Stimulated activated CD4-positive, alpha-beta T cell treated with anti-CD3 and anti-CD28 coated beads, Interleukin-1b, Interleukin-23, amount 100 ng/mL, for 4 hours (primary cell): ENCODE measurements at places on chromosomes 1 and 21.

GRCh38 chr1:9654834-9655723, 3.5 kb downstream of the PIK3CD start:
- peak; percentile 40 for DNase-seq

DNA sequence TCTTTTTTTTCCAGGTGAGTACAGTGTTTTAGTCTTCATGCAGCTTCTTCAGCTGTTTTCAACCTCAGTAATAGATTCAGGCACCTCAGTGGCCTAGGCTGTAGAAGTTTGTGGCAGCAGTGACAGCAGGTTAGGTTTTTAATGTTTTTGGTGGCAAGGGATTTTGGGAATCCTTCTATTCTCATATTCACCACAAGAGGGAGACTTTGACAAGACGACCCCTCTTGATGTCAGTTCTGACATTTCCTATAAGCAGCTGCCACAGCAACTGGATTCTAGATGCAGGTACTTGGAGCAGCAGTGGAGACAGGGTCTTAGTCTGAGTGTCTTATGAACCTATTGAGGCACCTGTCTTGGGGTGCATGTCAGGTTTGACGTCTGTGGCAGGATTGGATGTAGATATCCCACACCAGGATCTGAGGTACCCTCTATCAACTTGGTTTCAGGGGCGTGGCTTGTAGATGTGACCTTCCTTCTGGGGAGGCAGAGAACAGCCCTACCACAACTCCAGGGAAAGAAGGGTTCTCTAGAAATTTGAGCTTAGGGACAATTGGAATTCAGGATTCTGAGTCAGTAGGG, 1104.2 kb upstream of the TMPRSS15 start:
- DNase-seq: no peak

GRCh38 chr1:23574265-23574754, 15.0 kb upstream of the ID3 start:
- DNase-seq: no peak

DNA sequence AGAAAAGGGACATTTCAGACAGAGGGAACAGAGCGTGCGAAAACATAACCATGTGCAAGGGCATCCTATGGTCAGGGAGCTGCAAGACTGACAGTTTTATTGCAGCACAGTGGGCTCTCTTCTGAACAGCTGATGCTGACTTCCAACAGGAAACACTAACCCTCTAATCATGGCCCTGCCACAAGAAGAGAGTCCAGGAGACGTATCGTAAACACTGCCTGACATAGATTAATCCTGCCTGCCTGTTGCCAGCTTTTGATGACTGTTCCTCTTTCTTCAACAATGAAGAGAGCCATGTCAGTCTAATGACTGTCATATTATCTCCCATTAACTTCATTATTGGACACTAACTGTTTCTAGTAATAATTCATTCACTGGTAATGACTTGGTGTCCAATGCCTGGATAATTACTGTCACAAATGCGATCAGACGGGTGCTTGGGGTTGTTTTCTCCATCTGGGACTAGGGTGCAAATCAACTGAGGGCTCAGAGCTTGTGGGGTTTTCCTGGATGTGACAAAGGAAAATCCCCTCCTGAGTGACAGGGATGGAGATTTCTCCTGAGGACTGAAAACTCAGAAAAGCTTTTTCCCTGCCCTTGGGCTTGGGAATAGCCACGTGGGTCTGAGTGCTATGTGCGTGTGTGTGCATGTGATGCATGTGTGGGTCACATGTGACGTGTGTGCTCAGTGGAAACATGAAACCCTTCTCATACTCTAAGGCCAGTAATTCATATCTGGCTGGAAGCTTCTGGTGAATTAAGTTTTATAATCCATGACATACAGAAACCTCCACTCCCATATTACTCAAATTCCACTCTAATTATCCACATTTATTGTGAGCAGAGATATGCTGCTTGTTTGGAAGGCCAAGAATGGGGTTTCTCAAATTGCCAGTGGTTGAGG, 144.0 kb upstream of the PLXNA2 start:
- DNase-seq: no peak

- no peak for DNase-seq
Observed at GRCh38 chr1:230037261-230037660, 29.8 kb upstream of the GALNT2 start.

DNA sequence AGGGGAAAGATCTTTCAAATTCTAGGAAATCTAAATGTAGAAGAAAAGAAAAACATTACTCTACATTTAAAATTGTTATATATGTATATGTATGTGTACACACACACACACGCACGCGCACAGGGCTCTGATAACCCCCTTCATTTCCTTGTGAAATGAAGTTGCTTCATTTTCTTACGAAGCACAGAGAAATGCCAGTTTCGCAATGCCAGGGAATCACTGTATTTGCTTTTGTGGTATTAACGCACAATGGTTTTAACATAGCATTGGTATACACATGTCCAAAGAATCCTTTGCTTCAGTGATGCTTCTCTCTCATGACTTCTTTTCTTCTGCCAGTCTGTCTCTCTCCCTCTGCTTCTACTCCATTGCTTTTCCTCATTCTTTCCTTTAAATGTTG, 8.4 kb upstream of the DDAH1 start:
- DNase-seq: no peak

DNA sequence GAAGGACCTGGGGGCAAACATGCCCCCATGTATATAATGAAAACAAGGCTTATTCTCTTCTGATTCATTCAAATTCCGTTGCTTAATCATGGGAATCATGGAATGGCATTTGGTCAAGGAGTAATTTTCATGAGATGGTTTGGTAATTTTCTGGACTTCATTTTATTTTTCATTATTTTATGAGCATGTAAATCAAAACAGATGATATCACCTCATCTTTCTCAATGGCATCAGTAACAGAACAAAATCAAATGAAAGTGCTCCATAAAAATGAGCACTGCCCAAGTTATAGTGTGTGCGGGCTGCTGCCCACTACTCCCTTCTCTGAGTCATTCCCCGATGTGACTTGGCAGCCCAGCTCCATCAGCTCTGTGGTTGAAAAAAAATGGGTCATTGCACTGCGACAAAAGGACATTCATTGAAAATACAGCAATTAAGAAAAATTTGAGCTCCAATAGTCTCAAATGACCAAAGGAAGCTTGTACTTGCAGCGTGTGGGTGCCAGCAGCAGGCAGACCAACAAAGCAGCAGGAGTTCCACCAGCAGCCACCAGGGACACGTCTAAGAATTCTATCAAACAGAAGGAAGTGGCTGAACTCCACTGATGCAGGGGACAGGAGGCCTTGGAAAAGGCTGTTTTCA, 84.3 kb upstream of the VAV3 start:
- no peak for DNase-seq

- DNase-seq: no peak
Observed at GRCh38 chr1:38121231-38121680, 74.7 kb upstream of the POU3F1 start.

DNA sequence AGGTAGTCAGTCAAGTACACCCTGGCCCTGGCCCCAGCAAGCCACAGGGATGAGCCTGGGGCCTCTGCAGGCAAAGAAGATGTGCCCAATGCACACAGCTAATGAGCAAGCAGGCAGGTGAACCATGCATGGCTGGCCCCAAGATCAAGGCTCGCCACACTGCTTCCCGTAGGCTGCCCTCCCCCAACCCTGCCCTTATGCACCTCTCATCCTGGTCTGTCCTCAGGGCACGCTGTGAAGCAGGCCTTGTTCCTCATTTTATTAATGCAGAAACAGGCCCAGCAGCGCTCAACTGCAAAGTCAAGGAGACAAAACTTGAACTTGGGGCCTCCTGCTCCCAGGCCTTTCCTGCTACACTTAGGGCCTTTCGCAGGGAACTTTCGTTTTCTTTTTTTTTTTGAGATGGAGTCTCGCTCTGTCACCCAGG, 35.6 kb upstream of the ID3 start:
- DNase-seq: no peak

DNA sequence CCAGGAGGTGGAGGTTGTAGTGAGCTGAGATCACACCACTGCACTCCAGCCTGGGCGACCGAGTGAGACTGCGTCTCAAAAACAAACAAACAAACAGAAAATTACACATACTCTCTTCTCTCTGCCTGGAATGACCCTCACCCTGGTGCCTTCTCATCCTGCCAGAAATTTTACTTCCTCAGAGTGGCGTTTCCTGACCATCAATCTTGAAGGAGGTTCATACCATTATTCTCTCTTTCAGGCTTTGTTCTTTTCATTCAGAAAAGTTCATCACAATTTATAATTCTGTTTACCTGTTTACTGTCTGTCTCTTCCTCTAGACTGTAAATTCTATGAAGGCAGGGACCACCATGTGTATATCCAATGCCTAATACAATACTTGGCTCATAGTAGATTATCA, 79.3 kb downstream of the RPS6KA1 start:
- no peak for DNase-seq

DNA sequence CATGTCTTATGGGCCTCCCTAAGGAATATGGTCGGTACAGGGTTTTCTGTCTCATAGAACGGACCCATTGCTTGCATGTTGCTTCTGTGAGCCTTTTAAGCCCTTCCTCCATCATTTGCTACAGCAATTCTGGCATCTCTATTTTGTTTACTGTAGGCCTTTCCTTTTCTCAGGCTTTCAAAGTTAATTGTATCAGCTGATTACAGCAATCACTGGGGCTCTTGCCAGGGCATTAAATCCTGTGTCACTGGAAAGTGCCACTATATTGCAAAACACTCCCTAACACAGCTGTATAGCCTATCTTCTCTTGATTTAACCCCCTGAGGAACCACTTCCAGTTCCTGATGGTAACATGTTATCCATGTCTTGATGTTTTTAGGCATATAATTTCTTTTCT, 156.5 kb downstream of the PDE4B start:
- no peak for DNase-seq

- DNase-seq: no peak
Observed at GRCh38 chr21:45054927-45055612, 19.3 kb upstream of the ADARB1 start.

DNA sequence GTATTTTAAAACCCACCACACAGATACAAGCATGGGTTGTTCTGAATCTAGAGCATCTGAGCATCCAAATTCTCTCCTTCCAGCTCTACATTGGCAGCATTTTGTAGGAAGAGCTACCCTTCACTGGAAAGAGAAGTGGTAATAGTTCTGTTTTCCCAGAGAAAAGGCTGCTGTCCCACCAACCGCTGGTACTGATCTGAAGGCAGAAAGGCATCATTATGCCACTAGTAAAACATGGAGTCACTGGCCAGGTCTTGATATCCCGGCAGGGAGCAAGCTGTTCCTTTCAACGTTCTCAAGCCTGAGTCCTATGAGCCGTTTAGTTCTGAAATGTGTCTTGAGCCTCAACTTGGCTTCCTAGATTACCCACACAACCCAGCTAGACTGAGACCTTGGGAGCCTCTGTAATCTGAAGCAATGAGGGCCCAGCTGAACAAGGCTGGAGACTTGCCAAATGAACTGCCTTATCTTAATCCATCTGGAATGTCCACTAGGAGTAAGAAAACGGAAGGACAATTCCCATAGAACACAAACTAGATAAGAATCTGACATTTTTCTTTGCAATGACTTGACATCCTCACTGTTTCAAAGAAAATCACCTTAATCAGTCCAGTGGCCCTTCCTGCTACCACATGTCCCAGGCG, 116.8 kb downstream of the KCNH1 start:
- DNase-seq: no peak

DNA sequence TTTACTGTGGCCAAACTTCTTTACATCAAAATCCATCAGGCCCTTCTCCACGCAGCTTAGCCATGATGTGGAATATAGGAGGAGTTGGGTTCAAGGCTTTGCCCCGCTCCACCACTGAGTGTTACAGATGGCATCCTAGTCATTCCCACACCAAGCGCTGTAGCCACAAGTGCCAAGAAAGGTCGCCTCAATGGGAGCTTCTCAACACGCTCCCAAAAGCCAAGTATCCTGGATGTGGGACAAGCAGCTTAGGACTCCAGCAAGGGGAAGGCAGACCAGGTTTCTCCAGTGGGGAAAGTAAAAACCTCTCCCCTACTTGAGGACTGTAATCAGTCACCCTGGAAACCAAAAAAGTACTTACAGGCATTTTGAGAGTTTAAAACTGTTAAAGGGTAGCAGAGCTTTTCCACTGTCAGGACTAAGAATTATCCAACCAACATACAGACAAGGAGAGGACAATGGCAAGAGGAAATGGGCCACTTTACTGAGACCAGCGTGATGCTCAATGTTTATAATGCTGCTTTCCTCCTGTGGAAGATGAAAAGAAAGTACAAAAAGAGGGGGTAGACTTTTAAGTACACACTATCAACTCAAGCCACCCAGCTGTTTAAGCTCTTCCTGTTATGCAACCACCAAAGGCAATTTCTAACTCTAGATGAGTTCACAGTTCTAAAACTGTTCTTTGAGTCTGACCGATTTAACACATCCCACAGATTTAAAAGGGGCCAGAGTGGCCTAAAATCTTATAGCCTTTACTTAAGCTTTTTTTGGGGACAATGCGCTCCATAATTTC, 120.7 kb upstream of the KRTAP19-8 start:
- DNase-seq: no peak

DNA sequence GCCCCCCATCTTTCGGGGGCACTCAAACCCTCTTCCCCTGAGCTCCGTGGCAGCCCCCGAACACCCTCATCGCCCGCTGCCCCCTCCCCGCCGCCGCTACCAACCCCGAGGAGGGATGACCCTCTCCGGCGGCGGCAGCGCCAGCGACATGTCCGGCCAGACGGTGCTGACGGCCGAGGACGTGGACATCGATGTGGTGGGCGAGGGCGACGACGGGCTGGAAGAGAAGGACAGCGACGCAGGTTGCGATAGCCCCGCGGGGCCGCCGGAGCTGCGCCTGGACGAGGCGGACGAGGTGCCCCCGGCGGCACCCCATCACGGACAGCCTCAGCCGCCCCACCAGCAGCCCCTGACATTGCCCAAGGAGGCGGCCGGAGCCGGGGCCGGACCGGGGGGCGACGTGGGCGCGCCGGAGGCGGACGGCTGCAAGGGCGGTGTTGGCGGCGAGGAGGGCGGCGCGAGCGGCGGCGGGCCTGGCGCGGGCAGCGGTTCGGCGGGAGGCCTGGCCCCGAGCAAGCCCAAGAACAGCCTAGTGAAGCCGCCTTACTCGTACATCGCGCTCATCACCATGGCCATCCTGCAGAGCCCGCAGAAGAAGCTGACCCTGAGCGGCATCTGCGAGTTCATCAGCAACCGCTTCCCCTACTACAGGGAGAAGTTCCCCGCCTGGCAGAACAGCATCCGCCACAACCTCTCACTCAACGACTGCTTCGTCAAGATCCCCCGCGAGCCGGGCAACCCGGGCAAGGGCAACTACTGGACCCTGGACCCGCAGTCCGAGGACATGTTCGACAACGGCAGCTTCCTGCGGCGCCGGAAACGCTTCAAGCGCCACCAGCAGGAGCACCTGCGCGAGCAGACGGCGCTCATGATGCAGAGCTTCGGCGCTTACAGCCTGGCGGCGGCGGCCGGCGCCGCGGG, 837 bp downstream of the FOXD3 start:
- peak; percentile 34 for DNase-seq

DNA sequence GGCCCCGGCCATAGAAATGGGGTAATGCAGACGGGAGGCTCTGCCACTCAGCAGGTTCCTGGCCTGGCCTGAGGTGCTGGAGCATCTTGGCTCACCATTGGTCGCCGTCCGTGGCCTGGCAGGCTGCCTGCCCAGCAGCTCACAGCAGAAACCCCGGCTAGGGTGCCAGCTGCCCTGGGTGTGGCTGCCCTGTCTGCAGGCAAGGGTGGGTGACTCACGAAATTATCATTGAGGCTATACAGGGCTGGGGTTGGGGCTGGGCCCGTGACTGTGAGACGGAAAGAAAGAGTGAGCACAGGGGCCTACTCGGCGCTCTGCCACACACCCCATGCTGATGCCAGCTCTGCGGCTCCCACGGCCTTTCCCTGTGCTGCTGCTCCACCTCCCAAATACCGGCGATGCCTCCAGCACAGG, 8.0 kb upstream of the PKP1 start:
- DNase-seq: no peak

GRCh38 chr1:43434256-43434655, 19.5 kb downstream of the HYI start:
- DNase-seq: no peak
